ENCODE measurements at places on chromosomes 2 and 18.

- DNase-seq = no peak
Observed at GRCh38 chr2:146669735-146670134, 1175.1 kb upstream of the ACVR2A start.

- no peak for DNase-seq
Observed at GRCh38 chr18:12589448-12589847, 68.5 kb downstream of the SPIRE1 start.

- no peak for DNase-seq
Observed at GRCh38 chr2:29847886-29848285, 73.5 kb downstream of the ALK start.

DNA sequence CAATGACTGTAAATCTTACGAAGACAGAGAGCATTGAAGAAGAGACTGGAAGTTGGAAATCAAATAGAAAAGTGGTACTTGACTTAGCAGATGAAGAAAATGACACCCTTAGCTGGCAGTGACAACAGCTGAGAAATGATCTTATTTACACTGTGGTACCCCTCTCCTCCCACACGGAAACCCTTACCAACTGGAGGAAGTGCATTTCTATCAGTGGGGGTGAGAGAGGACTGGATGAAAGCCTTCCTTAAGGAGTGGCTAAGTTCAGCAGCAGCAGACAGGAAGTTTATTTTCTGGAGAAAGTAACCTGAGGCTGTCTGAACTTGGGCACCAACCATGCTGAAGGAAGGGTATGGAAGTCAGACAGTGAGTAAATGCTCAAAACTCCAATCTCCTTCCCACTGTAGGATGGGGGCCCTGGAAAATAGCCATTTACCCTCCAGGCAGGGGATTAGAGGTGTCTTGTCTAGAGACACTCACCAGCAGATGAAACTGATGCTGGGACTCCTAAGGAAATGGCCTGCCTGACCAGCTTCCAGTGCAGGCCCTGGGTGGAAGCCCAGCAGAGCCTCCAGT, 160.2 kb upstream of the NCK2 start:
- DNase-seq = no peak

DNA sequence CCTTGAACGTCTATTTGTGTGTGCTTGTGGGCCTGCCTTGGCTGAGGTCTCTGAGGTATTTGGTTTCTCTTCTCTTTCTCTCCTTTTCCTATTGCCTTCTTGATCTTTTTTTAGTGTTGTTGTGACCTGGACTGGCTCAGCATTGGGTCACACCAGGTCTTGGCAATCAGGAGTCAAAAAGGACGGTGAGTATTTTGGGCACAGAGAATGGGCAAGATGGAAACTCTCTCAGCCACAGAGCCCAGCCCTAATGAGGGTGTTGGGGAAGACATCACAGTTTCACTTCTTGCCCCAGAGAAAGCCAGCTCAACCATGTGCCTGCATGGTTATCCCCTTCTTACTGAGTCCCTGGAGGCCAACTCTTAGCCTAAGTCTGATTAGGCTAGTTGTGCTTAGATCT, 13.7 kb upstream of the INO80C start:
- DNase-seq = no peak

- no peak for DNase-seq
Observed at GRCh38 chr2:40039549-40039948, 260.5 kb upstream of the THUMPD2 start.

- DNase-seq = no peak
Observed at GRCh38 chr18:58004317-58004716, 39.7 kb upstream of the NEDD4L start.

GRCh38 chr2:218471982-218472381, 53.1 kb downstream of the VIL1 start:
- DNase-seq = no peak

- DNase-seq = no peak
Observed at GRCh38 chr2:113227698-113228097, 51.0 kb downstream of the PAX8 start.

DNA sequence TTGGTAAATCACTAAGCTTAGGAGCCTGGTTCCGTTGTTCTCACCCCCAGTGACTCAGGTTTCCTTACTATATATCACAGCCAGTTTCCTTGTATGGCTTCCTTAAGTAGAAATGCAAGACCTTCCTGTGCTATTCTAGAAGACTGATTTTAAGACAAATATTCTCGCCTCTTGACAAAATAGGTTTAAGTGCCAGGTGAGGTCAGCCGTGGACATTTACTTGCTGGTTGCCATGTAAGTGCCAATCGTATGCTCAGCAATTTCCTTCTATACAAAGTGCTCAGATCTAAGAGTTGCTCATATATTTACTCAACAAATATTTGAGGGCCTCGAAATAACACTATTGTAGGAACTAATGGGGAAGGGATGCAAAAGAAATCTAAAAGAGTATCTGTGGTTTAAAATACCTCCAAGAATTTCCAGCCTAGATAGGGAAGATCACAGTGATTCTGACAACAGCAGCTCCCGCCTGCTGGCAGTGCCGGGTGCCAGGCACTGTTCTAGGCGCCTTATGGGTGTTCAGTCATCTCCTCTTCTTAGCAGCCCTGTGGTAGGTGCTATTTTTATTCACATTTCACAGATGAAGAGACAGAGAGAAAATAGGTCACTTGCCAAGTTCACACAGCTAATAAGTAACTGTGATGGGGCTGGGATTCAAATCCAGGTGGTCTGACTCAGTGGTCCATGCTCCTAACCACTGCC, 95.3 kb upstream of the B3GNT7 start:
- no peak for DNase-seq

DNA sequence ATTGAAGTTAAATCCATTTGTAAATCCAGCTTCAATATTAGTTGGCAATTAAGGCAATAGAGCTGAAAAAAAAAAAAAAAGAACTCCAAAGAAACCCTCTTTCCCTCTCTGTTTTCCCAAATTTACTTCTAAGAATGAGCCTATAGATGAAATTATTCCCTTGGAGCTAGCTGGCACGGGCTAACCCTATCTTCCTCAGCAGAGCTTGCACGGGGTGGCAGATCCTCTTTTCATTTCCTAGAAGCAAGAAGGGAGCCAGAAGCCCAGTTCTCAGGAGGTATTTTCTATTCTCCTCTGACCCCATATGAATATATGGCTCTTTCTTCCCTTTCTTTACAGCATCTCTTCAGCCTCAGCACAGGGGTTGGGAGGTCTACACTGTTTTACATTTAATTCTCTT, 426.0 kb downstream of the TGIF1 start:
- no peak for DNase-seq

GRCh38 chr18:44869533-44869932, 188.8 kb downstream of the SETBP1 start:
- no peak for DNase-seq

GRCh38 chr2:161604901-161605300, 19.3 kb upstream of the SLC4A10 start:
- no peak for DNase-seq

DNA sequence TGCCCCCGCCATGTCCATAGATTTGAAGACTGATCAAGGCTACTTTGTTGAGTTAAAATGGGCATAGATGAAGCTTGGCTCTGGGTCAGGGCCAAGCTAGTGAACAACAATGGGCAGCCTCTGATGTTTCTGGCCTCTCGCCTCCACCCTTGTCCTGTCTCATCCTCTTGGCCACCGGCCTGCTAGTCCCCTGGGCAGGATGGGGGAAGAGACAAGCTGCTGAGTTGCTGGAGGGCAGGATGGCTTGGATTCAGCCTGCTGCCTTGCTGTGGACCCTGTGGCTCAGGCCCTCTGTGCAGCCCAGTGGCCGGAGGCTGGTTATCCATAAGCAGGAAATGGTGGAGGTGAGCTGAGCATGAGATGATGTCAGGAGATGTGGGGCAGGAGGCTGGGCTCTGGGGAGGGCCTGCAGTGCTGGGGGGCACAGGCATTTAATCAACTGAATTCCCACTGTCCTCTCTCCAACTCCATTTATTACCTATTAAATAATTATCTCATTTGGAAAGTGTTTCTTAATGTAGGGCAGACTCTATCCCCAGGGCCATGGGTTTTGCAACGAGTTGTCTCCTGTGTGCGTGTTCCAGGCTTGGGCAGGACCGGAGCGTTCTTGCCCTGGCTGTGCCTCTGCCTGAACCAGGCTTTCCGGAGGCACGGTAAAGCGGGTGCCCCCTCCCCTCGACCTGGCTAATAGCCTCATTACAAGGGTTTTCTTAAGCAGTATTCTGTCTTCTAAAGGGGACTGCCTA, 122.9 kb downstream of the GLI2 start:
- DNase-seq = no peak

- peak; percentile 72 for DNase-seq
Observed at GRCh38 chr2:8337321-8337720, 344.5 kb upstream of the ID2 start.

GRCh38 chr18:4238966-4239365, 216.1 kb downstream of the DLGAP1 start:
- DNase-seq = no peak

DNA sequence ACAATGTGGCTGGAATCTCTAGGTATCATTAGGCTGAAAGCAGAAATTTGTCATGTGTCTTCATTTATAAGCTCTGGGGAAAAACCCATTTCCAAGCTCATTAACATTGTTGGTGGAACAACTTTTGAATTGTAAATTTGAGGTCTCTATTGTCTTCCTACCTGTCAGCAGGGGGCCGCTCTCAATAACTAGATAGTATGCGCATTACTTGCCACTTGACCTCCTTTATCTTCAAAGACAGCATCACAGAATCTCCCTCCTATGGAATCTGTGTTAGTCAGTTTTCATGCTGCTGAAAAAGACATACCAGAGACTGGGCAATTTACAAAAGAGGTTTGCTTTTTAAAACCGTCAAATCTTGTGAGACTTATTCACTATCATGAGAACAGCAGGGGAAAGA, 223.1 kb downstream of the CALCRL start:
- no peak for DNase-seq

DNA sequence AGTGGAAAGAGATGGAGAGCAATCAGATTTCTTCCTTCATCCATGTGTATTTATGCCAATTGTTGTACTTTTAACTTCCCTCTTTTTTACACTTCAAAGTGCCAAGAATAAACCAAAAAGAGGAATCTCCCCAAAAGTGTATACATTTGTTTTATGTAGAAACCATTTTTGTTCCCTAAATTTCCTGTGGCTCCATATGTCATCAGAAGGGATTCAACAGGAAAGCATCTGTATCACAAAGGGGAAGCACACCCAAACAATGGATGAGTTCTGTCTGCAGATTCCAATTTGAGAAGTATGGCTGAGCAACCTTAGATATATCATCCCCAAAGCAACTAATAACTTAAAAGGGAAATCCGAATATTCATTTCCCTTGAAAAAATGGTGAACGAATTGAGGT, 275.0 kb downstream of the MREG start:
- DNase-seq = no peak

DNA sequence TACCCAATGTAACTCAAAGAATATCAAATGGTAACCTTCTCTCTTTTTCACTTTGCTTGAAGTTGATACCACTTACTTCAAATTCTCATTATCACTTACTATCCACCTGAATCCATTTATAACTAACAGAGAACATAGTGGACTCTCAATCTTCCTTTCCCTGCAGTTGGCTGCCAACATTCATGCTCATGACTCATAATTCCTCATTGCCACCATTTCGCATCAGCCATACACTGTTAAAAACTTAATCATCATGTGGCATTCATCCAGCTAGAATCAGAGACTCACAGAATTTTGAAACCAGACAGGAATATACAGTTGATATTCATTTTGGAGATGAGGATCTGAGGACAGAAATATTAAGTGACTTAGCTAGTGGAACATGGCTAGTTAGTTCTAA, 56.8 kb downstream of the SLC4A10 start:
- DNase-seq = no peak

DNA sequence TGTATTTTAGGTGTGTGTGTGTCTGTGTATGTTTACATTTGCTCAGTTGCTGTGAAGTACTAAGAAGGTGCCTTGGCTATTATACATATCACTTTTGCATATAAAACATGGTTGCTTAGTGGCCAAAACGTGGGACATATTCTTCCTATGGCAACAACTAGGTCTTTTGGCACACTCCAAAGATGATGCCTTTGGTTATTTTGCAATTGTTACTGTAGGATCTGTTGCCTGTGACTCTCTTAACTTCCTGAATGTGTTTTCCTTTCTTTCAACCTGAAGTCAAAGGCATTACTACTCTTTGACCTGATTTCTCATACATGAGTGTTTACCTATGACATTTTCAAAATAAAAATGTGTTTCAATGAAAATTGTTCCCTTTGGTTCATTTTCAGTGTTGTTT, 160.5 kb downstream of the UBE2E3 start:
- no peak for DNase-seq
